ENCODE measurements at places on chromosomes 6 and 20.

DNA sequence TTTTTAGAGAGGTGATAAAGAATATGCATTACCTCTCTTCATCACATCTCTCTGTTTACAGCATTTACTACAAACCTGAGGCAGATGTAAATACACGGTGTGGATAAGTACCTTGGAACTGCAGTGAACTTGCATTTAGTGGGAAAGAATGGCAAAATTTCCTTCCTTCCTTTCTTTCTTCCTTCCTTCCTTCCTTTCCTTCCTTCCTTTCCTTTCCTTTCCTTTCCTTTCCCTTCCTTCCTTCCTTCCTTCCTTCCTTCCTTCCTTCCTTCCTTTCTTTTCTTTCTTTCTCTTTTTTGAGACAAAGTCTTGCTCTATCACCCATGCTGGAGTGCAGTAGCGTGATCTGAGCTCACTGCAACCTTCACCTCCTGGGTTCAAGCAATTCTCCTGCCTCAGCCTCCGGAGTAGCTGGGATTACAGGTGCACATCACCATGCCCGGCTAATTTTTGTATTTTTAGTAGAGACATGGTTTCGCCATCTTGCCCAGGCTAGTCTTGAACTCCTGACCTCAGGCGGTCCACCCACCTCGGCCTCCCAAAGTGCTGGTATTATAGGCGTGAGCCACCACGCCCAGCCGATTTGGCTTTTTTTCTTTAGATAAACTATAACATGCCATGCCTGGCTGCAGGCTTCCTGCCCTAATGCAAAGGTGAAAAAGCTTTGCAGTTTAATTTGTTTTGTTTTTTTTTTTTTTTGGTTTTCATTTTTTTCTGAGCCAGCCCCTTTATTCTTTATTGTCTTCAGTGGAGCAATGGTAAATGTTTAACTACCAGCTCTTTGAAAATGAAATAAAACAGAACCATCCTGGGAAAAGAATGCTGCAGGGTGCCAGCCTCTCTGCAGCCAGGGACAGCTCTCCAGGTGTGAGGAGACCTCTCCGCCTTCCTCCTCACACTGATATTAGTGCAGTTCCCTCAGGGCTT, 64.2 kb upstream of the NEDD9 start:
- no peak for DNase-seq

DNA sequence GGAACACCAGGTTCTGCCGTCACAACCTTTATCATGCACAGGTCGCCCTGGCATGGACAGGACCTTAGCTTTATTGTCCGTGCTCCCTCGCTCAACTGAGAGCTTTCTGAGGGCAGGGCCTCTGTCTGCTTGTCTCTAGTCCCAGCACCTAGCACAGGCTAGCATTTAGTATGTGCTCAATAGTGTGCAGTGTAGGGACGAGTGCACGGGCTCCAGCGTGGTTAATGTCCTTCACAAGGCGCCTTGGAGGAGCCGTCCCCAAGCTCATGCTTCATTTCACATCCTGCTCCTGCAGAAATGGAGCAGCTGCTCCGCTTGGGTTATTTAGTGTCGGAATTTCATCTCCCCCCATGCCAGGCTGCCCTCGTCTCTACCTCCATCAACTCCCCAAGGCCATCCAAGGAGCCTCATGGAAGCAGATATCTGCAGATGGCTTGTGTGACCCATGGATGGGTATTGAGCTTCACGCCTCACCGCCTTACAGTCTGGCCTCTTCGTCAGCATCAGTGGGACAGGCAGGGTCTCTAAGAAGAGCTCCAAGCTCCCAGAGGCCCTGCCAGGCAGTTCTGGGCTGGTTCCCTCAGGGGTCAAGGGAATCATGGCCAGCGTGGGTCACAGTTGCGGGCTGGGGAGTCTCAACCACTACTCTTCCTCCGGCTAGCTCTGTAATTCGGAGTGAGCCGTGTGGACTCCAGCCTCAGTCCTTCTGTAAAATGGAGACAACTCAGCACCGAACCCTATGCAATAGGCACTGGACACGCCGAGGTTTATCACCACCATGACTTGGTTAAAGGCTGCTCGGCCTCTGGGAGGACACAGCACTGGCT, 60.8 kb upstream of the APCDD1L start:
- DNase-seq: no peak

- no peak for DNase-seq
Observed at GRCh38 chr20:41135888-41136679, 1.3 kb upstream of the PLCG1 start.

GRCh38 chr6:31202259-31203166, 32.0 kb upstream of the POU5F1 start:
- DNase-seq: no peak

DNA sequence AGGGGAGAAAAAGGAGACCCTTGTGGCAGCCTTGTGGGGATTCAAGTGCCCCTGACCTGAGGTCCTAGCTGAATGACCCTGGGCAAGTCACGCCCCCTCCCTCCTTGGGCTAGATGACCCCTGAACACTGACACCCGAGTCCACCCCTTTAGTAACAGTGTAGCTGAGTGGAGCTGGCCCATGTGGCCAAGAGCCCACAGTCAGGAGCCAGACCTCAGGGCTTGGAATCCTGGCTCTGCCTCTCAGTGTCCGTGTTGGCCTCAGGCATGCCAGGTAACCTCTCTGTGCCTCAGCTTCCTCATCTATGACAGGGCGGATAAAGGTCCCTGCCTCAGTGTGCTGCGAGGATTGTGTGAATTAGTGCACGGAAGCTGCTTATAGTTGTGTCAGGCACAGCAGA, 14.3 kb downstream of the IP6K3 start:
- no peak for DNase-seq

DNA sequence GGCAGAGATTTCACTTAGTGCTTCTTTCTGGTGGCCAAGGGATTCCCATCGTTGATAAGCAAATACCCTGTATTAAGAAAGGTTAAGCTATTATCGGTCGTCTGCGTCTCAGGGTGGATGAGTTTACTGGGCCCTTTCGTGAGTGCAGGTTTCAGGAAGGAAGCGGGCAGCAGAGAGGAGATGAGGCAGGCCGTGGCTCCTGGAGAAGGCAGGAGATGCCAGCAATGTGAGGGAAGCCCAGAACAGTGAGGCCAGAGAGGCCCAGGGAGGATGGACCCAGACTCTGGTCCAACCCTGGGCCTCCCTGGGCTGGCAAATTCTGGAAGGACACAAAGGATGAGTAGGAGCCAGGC, 11.2 kb downstream of the TFEB start:
- no peak for DNase-seq

DNA sequence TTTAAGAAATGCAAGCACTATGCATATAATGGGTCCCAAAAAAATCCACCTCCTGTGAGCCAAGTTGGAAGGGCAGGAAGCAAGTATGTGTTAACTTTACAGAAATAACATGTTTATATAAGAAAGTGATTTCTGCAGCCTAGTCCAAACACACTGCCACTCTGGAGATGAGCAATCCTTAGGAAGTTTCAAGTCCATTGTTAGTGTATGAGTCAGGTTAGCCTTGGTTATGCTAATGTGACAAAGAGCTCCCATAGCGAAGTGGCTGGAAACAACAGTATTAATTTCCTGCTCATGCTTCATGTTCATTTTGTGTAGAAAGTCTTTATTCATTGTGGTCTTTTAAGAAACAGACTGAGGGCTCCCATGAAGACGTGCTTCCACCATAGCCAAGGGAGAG, 121.4 kb downstream of the TBXT start:
- DNase-seq: no peak

DNA sequence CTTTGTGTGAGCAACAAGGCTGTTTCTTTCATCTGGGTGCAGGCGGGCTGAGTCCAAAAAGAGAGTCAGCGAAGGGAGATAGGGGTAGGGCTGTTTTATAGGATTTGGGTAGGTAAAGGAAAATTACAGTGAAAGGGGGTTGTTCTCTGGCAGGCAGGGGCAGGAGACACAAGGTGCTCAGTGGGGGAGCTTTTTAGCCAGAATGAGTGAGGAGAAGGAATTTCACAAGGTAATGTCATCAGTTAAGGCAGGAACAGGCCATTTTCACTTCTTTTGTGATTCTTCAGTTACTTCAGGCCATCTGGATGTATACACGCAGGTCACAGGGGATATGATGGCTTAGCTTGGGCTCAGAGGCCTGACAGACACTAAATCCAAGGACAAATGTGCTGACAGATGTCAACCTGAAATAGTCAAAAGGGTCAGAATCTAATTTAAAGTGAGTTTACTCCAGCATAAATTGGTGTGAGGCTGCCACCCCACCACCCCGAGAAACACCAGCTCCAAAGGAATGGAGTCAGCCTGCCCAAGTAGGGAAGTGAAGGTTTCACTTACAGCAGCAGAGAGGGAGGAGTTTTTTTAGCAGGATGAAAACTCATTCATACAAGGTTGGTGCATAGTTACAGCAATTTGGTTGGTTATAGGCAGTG, 560.0 kb upstream of the CDH4 start:
- no peak for DNase-seq
